ENCODE measurements at places on chromosomes 6 and 20. TPM values are rescaled to one million over a fixed set of nuclear protein-coding genes. Genes with fewer than 3 reads are reported as not detected.

Gene ARFGAP1
- 94.4 TPM for total RNA-seq

Gene IL20RA
- total RNA-seq: 0.02 TPM

Gene SPDEF
- total RNA-seq: 2.7 TPM

Gene POPDC3
- 31.2 TPM for total RNA-seq

Gene TMEM30A
- 51.6 TPM for total RNA-seq

Gene MYB
- total RNA-seq: 1.0 TPM

Gene OGFR
- total RNA-seq: 41.0 TPM

Gene ATRN
- total RNA-seq: 24.2 TPM

Gene PCNA
- total RNA-seq: 428 TPM

Gene LAMA5
- 352 TPM for total RNA-seq

Gene C6orf89
- total RNA-seq: 18.5 TPM

Gene POM121L2
- not detected for total RNA-seq

Gene MUC21
- not detected for total RNA-seq

Gene SLC17A1
- not detected for total RNA-seq

Gene TSHZ2
- total RNA-seq: not detected

Gene BTNL2
- total RNA-seq: not detected

Gene DPPA5
- not detected for total RNA-seq

Gene XKR7
- 0.02 TPM for total RNA-seq

Gene PNRC1
- total RNA-seq: 17.9 TPM

Gene NKAPL
- total RNA-seq: not detected

Gene PLA2G7
- not detected for total RNA-seq

Gene VSTM2L
- total RNA-seq: 7.1 TPM

Gene FOXA2
- 14.3 TPM for total RNA-seq

Gene EYA2
- total RNA-seq: 3.0 TPM

Gene CRISP2
- not detected for total RNA-seq

Gene PGC
- total RNA-seq: not detected

Gene TEAD3
- total RNA-seq: 5.7 TPM

Gene LY6G5C
- 1.9 TPM for total RNA-seq

Gene TREML2
- not detected for total RNA-seq

Gene PDE7B
- total RNA-seq: 1.6 TPM

Gene ANGPT4
- 0.03 TPM for total RNA-seq

Gene KCNB1
- total RNA-seq: 0.29 TPM

Gene RSPH9
- total RNA-seq: 0.17 TPM

Gene AFDN
- 16.4 TPM for total RNA-seq

Gene CST5
- total RNA-seq: not detected

Gene OR5V1
- not detected for total RNA-seq

Gene MYBL2
- 76.8 TPM for total RNA-seq

Gene SPATA2
- 8.0 TPM for total RNA-seq

Gene RFX6
- not detected for total RNA-seq

Gene SEMG1
- not detected for total RNA-seq

Gene APCDD1L
- not detected for total RNA-seq
